Mesenteric fat pad (tissue), 1 donor: ENCODE measurements at places on chromosomes 7 and 10.

DNA sequence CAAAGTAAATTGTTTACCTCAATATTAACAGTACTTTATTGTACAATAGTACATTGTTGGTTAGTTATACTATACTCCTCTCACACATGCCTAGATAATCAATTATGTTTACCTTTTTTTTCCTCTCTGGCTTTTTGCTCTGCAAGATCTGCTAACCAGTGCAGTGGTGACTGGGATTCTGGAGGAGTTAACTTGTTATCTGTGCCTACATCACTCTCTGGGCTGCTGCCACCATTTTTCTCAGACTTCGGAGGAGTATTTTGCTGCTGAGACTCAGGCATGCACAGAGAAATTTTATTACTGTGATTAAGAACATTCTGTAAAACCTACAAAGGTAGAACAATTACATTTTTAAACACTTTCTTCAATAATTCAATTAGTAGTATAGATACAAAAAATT lies 59.7 kb downstream of the NRBF2 start:
- no peak for DNase-seq

- DNase-seq = peak; percentile 88
These were observed 56.1 kb downstream of the ZRANB1 start for GRCh38 chr10:124997771-124998623.

- no peak for DNase-seq
These were observed 4.4 kb downstream of the GATAD1 start for GRCh38 chr7:92451645-92452044.

GRCh38 chr7:106421181-106421762 lies 136.5 kb upstream of the NAMPT start:
- DNase-seq = no peak

DNA sequence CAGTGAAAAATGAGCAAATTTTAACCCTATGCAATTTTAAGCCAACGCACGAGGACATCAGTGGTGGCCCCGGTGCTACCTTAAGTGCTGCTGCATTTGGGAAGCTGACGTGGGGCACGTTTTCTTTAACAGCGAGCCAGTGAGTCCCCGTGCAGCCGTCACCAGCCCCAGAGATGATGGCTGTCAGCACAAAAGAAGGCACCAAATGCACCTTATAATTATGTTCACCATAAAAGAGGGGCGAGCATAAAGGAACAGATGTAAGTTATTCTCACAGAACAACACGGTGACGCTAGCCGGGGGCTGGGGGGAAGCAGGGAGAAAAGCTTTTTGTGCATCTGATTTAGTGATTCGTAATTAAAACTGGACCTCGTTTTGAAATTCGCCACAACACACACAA lies 260.1 kb downstream of the DNAJB6 start:
- DNase-seq = no peak
